ENCODE measurements at places on chromosomes 1 and 21. TPM values are rescaled to one million over a fixed set of nuclear protein-coding genes. Genes with fewer than 3 reads are reported as not detected.

- H3K27me3 ChIP-seq = no peaks in the 10 kb centered on the region
- no peak overlapping the region for H3K27ac ChIP-seq
- DNase-seq = no peak
- H3K4me1 ChIP-seq = no peaks in the 10 kb centered on the region
These were observed 14.9 kb downstream of the CREG1 start for GRCh38 chr1:167538657-167539056.

DNA sequence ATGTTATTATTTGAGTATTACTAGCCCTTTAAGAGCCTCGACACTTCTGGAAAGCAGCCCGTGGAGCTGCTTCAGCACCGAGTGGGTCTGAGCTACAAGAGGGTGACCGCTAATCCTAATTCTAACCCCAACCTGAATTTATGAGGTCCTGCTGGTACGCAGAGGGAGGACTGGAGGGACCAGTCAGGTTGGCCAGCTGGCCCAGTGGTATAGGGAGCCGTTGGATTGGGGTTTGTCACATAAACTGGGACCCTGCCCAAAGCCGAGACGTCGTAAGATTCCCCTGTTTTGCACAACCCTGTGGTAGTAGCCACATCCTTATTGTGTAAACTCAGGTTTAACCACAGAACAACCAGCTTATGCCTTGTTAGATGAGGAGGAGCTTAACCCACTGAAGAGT, 60.8 kb upstream of the F3 start:
- H3K4me1 ChIP-seq = no peaks in the 10 kb centered on the region
- no peak overlapping the region for H3K4me3 ChIP-seq
- H3K36me3 ChIP-seq = no peaks in the 10 kb centered on the region
- no peak for DNase-seq
- no peaks in the 10 kb centered on the region for H3K27me3 ChIP-seq

- H3K36me3 ChIP-seq = no peaks in the 10 kb centered on the region
- H3K27me3 ChIP-seq = no peaks in the 10 kb centered on the region
- H3K4me3 ChIP-seq = no peak overlapping the region
- no peak overlapping the region for H3K27ac ChIP-seq
- H3K4me1 ChIP-seq = no peaks in the 10 kb centered on the region
- no peak for DNase-seq
These were observed 19.4 kb upstream of the LRRC53 start for GRCh38 chr1:74531796-74532195.

CLK2 gene
- 53.4 TPM for total RNA-seq

All from breast epithelium (tissue), 4 donors.